ENCODE measurements at places on chromosomes 2 and 18.

DNA sequence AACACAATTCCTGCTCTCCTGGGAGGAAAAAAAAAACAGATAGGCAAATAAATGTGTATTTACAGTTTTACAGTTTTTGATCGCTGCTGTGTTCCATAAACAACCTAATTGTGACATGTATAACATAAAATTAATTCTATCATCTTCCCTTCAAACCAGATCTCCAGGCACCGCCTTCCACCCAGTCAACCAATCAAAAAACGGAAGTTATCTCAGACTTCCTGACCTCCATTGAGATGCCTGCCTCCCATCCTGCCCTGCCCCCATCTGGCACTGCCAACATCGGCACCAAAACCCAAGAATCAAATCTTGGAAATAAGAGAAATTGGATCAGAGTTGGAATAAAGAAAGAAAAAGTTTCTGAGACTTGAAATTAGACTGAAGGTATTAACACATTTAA lies 3.1 kb upstream of the RIOK3 start:
- no peak for DNase-seq

- no peak for DNase-seq
These were observed 249.9 kb downstream of the DYSF start for GRCh38 chr2:71702971-71703898.

GRCh38 chr2:11175293-11175795 lies 20.1 kb downstream of the SLC66A3 start:
- DNase-seq, result no peak

- no peak for DNase-seq
These were observed 36.1 kb downstream of the MROH2A start for GRCh38 chr2:233814056-233814835.

- no peak for DNase-seq
These were observed 4.2 kb downstream of the MYL12B start for GRCh38 chr18:3266062-3266608.

- no peak for DNase-seq
These were observed 284.6 kb upstream of the KLHL29 start for GRCh38 chr2:23100406-23100805.

GRCh38 chr18:57716549-57716948 lies 86.6 kb downstream of the ATP8B1 start:
- no peak for DNase-seq

GRCh38 chr2:186303091-186303490 lies 183.0 kb upstream of the ZC3H15 start:
- DNase-seq, result no peak

- DNase-seq, result no peak
These were observed 38.6 kb upstream of the EPHA4 start for GRCh38 chr2:221610675-221611074.

GRCh38 chr2:201411421-201411820 lies 39.8 kb downstream of the TRAK2 start:
- no peak for DNase-seq

- DNase-seq, result no peak
These were observed 156.6 kb downstream of the DYSF start for GRCh38 chr2:71609958-71610357.

GRCh38 chr2:152198499-152198898 lies 22.9 kb upstream of the STAM2 start:
- no peak for DNase-seq

DNA sequence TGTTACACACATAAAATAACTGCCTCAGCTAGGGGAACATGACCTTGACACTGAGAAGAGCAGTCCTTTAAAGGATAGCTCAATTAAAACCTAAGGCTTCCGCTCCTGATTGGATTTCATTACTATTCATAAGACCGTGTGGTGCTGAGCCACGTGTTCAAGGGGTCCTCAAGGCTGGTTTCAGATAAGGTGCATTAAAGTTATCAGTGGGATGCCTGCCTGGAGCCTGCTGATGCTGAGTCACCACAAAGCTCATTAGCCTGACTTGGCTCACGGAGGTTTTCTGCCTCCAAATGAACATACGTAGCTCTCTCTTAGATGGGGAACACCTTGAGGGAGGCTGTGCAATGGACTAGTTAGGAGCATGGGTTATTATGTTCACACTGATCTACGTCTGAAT lies 518.9 kb downstream of the TDRD15 start:
- no peak for DNase-seq

DNA sequence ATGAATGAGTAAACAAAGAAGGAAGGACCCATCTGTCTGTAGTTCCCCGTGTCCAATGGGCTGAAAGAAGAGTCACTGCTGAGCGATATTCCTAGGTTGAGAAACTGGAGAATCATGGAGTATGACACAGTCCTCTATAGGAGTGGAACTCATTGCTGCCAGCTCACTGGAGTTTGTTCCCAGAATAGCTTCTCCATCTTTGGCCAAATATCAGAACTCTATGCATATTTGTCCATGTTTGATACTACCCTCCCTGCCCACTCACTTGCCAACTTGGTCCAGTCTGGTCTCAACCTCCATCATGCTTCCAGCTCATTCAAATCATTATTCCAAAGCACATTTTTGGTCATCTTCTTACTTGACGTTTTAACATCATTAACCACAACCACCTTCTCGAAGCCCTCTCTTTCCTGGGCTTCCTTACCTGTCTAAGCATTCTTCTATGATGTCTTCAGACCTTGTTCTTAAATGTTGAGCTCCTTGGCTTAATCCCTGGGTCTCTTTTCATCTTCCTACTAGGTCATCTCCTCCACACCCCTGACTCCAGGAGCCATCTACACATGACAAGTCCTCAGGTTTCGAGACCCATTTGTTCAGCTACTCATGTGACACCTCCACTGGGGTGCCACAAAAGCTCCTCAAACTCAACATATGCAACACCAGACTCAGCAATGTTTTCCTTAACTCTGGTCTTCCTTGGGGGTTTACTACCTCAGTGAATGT lies 221.6 kb downstream of the MYCN start:
- no peak for DNase-seq

GRCh38 chr2:1482981-1483380 lies 69.7 kb downstream of the TPO start:
- DNase-seq, result no peak

DNA sequence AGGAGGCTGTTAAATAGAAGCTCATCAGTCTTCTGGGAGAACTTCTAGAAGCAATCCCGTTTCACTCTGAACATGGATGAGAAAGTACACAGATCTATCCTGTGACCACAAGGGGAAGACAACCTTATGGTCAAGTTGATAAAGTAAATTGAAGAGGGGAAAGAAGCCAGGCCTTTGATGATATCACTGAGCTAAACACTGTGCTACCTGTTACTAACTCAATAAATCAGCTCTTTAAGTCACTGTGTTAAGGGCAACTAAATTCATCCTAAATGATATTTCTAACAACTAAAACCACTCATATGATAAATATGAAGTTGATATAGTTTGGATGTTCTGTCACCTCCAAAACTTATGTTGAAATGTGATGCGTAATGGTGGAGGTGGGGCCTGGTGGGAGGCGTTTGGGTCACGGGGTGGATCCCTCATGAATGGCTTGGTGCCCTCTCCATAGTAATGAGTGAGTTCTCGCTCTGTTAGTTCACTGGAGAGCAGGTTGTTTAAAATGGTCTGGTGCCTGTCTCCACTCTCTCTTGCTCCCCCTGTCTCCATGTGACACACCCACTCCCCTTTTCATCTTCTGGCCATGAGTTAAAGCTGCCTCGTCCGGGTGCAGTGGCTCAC lies 23.6 kb downstream of the OLA1 start:
- DNase-seq, result no peak

DNA sequence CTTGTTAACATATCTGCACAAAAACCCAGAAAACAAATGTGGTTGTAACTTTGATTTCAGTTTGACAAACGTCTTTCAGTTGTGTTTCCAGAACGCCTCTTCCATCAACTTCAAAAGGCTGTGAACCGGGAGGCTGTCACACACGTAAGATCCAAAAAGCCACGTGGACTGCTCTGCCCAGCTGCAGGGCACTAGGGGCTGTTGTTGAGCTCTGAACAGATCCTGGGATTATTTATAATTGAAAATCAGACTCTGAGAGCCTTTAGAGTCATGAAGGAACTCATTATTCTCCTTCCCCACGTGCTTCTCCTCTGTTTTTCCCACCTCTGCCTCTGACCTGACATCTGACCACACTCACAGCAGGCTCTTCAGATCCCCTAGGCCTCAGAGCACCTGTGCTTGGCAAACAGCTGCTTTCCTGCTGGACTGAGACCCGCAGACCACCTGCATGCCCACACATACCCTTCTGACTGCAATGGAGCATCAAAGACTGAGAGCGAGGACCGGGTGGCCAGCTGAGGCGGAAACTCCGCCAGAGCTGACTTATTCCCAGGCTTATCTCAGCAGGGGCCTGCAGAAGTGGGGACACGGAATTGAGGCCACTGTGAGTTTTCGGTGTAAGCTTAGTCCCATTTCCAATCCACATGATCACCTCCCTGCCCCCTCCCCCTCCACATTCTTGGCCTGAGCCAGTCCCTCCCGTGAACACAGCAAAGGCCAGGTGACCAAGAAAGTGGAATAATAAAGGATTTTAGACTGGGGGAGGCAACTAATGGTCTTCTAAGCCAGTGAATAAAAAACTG lies 114.8 kb downstream of the ATL2 start:
- no peak for DNase-seq

DNA sequence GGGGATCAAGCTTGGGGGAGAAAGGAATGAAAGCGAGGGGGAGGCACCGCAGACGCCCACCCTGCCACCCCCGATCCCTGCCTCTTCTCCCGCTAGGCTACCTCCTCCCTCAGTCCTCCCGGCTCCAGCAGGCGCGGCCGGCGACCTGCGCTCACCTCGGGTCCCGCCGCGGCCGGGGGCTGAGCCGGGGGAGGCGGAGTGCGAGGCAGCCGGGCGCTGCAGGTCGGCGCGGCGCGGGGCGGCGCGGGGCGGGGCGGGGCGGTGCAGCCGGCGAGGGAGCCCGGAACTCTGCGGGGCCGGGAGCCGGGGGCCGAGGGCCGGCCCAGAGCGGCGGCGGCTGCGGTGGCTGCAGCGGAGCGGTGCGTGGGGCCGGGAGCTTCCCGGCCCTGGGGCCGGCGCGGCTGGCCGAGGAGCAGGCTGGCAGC lies 477 bp downstream of the ACVR1 start:
- peak; percentile 61 for DNase-seq

DNA sequence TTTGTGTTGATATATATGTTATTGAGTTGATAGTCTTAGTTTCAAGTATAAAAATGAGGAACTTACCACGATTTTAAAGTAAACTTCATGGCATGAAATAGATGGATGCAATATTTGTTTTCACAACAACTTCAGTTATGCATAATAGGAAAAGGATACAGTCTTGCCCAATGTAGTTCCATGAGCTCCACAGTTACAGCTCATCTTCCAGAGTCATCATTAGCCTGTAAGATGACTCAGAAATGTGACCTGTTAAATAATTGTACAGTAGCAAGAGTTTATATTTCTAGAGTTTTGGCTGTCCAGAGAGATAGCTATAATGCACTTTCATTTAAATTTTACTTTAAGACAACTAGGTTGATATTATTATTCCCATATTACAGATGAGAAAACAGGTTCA lies 80.9 kb upstream of the ARHGAP28 start:
- DNase-seq, result no peak

DNA sequence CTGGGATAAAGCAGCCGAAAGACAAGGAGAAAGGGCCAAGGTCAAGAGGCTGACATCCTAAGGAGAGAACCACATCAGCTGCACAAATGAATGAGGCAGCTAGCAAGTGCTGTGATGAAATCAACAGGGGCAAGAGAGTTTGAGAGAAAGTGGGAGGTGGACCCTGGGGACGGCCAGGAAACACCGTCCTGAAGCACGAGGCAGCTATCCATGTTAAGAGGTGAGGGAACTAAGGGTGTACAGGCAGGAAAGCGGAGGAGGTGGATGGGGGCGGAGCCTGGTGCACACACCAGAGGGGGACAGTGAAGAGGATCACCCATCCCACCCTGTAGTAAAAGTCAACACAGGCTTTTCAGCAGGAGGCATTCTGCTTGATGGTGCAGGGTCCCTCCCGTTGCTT lies 52.4 kb downstream of the HDLBP start:
- DNase-seq, result no peak

- no peak for DNase-seq
These were observed 930.0 kb upstream of the KLHL29 start for GRCh38 chr2:22454826-22455485.

DNA sequence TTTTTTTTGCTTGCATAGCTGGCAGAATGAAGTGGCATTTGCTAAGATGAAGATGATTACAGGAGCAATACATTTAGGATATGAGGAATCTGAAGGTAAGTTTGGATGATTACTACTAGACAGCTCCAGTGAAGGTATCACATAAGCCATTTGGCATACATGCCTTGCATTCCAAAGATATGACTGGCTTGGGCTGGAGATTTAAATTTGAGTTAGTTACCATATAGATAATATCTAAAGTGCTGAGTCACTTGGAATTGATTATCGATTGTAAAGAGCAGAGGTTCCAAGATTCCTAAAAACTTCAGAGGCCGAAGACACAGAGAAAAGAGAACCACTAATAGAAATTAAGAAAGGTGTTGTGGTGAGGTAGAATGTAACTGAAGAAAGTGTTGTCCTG lies 1026.4 kb downstream of the DSC3 start:
- no peak for DNase-seq

DNA sequence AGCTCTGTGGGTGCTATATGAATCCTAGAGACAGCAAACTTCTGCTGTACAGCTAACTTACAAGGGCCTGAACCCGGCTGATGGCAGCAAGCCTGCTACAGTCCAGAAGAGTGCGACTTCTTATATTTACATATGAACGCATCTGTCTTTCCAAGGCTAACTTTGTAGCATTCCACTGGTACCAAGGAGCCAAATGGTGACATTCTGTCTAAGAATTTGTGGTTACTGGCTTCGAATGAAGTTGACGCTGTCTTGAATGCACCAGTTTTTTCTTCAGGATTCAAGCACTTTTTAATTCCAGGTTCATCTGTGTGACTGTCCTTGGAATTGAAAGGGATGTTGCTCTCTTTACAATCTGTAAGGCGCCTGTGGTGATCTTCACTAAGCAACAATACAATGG lies 42.4 kb downstream of the THUMPD2 start:
- DNase-seq, result no peak

GRCh38 chr2:1546023-1546591 lies 132.8 kb downstream of the TPO start:
- DNase-seq, result peak; percentile 15

DNA sequence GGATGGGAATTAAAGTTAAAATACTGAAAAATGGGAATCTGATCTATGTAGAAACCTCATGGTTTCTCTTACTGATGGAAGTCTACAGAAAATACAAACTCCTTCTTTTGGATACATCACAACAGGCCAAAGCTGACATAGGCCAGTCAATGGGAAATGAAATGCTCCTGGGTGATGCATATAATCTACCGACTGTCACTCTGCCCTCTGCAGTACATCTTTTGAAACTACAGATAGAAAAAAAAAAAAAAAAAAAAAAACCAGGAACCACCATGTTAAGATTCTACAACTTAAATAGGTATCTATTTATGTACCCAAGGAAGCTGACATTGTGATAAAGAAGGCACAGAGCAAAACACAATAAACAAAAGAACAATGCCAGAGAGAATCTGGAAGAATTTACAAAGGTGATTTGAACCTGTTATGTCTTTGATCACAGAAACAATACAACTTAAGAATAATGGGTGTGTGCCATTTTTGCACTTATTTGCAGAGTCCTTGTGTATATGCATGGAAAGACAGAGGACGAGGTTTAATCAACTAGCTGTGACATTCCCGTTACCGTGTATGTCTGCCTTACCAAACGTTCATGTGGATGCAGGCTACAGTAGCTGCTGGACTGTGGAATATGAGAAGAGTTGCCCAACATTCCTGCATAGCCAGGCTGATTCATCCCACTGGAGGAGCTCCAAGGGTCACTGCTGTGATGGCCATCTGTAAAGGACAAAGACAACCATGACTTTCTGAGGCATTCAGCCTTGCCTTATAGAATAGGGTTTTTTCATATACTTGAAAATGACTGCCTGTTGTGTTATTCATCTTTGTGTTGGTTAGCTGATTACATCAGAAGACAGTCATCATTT lies 312.7 kb downstream of the TCF4 start:
- no peak for DNase-seq
